ENCODE measurements at places on chromosomes 12 and 14. TPM values are rescaled to one million over a fixed set of nuclear protein-coding genes. Genes with fewer than 3 reads are reported as not detected.

LRTM2 gene
- polyA plus RNA-seq, result not detected

SFSWAP gene
- 24.2 TPM for polyA plus RNA-seq

MYL2 gene
- polyA plus RNA-seq, result 0.88 TPM

PTGDR gene
- polyA plus RNA-seq, result 1.5 TPM

IL23A gene
- 12.4 TPM for polyA plus RNA-seq

TSHR gene
- not detected for polyA plus RNA-seq

ACOT6 gene
- not detected for polyA plus RNA-seq

RIC8B gene
- 4.9 TPM for polyA plus RNA-seq

TMEM233 gene
- polyA plus RNA-seq, result not detected

PHLDA1 gene
- polyA plus RNA-seq, result 0.08 TPM

MFAP5 gene
- not detected for polyA plus RNA-seq

FZD10 gene
- not detected for polyA plus RNA-seq

TAS2R46 gene
- not detected for polyA plus RNA-seq

ASCL1 gene
- not detected for polyA plus RNA-seq

RNF212B gene
- polyA plus RNA-seq, result not detected

PLXNC1 gene
- 6.6 TPM for polyA plus RNA-seq

RNASE2 gene
- polyA plus RNA-seq, result 0.45 TPM

KRT2 gene
- polyA plus RNA-seq, result not detected

SCYL2 gene
- 19.3 TPM for polyA plus RNA-seq

TRPV4 gene
- not detected for polyA plus RNA-seq
